ENCODE measurements at places on chromosomes 3 and 15.

DNA sequence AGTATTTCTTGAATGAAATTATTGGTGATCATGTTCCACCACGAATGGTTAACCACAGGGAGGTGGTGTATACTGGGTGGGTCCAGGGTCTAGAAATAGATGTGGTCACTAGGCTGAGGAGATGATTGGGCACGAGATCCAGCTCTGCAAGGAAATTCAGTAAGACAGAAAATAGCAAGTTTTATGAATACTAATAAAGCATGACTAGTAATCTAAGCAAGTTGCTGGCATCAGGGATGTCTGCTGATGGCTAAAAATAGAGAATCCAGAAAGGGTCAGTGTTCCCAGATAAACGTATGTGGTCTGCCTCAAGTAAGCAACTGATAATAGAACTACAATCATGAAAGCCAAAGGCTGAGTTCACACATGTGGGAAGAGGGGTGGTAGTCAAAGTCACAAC lies 108.3 kb upstream of the FRMD4B start:
- DNase-seq: no peak

GRCh38 chr3:36380221-36381031 lies at the start of gene STAC:
Gene STAC, plus strand, starts transcription at chr3:36380504. Its CDS starts 140 bp downstream, at chr3:36380644.
- DNase-seq: peak; percentile 66

DNA sequence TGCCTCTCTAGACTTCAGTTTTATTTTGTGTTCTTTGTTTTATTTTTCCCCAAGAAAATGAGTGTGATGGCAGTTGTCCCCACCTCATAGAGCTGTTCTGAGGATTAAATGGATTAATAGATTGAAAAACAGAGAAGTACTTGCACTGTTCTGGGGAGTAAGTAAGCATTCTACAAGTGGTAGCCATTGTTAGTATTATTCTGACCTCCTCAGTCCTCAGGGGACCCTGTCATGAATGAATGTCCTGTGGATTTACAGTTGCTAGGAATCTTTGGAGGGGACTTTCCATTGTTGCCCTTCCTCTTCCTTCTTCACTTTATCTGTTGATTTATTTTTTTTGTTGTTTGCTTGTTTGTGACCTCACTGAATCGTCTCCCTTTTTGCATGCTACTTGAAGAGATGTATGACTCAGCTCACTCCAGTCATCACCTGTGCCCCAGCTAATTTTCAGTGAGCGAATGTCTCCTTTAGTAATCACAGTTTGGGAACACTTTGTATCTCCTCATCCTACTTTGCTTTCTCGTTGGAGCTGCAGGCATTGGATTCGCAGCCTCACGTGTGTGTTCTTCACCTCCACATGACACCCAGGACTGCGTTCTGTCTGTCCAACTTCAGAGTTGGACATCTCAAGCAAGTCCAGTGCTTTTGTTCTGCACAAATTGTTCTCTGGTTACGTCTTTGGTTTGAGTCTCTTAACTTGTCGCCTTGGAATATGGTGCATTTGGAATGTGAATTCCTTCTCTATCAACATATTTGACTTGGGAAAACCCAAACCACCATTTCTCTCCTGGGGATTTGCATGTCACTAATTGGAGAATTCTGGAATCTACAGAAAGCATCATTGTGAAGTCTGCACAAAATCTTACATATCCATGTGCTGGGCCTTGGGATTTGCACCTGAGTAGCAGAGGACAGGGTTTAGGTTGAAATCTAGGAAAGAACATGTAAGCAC lies 54.5 kb downstream of the LRTM1 start:
- no peak for DNase-seq

- no peak for DNase-seq
These were observed 10.1 kb downstream of the UACA start for GRCh38 chr15:70753101-70753829.

DNA sequence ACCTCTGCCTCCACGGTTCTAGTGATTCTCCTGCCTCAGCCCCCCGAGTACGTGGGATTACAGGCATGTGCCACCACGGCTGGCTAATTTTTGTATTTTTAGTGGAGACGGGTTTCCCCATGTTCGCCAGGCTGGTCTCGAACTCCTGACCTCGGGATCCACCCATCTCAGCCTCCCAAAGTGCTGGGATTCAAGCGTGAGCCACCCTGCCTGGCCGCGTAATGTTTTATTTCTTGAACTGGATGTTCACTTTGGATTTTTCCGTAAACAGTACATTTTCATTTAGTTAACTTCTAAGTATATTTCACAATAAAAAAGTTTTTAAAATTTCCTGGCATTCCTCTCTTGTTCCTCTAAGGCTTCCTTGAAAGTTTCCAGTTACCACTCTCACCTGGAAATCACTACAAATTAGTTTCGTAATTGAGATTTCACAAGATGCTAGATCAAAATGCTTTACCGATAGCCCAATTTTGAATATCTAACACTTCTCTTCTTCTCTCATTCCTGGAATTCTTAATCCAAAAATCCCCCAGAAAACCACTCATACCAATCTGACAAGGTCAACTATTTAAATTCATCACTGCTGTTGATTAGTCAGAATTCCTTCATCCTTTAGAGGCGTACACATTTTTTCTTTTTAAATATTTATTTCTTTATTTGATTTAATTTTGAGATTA lies 44.7 kb upstream of the INO80 start:
- DNase-seq: no peak

- DNase-seq: no peak
These were observed 71.3 kb downstream of the RASA2 start for GRCh38 chr3:141557961-141558706.

GRCh38 chr15:101781928-101782327 lies 21.4 kb upstream of the OR4F6 start:
- no peak for DNase-seq

DNA sequence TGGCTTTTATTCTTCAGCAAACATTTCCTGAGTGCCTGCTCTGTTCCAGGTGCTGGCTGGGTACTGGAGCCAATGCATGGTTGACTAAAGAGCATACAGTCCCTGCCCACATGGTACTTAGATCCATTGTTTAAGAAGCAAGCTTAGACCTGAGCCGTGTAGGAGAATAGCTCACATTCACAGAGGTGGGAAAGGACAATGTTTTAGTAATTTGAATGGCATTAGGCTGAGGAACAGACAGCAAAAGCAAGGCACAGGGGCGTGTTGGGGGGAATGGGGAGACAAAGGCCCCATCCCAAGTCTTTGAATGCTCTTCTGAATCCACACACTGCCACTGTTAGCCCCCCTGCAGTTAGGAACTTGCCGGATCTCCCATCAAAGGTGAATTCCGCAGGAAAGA lies 388.2 kb upstream of the RGMA start:
- no peak for DNase-seq

DNA sequence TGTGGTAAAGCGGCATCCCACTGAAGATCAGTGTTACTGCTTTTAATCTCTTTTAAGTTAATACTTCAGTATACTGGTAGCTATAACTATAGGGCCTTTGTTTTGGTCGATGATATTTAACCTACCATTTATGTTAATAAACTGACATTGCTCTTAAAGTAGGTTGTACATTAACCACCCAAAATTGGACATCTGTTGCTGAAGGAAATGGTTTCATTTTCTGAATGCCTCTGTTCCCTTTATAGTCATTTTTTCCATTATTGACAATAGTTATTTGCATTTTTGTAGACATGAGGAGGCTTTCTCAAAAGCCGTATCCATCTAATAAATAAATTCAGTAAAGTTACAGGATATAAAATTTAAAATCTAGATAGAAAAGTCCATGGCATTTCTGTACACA lies 252.4 kb upstream of the UBE2E1 start:
- no peak for DNase-seq

DNA sequence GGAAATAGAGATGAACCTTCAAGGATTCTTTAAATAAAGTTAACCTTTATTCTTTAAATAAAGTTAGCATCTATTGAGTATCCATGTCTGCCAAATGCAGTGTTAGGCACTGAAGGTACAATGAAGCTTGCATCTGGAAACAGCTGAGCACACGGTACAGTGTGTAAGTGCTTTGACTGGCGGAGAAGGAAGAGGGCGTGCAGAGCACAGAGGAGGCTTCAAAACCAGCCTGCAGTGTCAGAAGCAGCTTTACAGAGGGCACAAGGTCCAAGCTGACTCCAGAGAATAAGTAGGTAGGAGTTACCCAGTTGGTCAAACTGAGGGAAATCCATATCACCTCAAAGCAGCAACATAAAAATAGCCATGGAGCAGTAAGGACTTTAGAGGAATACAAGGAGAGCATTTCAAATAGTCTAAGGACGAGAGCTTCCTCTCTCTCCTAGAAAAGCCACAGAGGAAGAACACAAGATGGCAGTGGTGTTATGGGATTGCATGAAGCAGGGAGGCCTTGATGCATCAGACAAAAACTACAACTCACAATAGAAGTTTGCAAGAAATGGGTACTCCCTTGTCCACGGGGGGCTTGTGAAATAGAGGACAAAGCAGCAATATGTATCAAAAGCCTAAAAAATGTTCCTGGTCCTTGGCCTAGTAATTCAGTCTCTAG lies 60.3 kb upstream of the PPP2R3A start:
- no peak for DNase-seq

- DNase-seq: no peak
These were observed 3.5 kb upstream of the VIPR1 start for GRCh38 chr3:42498791-42499477.
